ENCODE measurements at places on chromosomes 5 and 9.

GRCh38 chr9:136784249-136784996, 6.7 kb upstream of the TMEM141 start:
- H3K4me3 ChIP-seq: no peak overlapping the region
- H3K36me3 ChIP-seq: no peaks in the 10 kb centered on the region
- peak; percentile 35 for DNase-seq
- H3K27me3 ChIP-seq: peaks cover 13% of the 10 kb centered on the region

DNA sequence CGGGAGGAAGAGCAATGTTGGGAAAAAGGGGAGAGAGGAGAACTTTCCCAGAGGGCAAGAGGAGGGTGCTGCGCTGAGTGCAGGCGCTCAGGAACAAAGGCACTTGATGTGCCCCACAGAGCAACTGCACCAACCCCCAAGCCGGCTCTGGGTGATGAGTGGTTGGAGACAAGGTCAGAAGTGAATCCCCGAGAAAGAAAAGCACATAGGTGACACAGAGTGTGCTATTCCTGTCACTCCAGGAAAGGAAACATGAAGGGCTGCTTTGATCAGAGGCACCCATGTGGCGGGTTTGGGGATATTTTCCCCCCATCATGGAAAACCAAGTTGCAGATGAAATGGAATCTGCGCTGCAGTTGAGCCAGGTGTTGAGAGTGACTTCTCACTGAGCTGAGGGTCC, 20.7 kb upstream of the SLC25A48 start:
- H3K4me1 ChIP-seq: peaks cover 24% of the 10 kb centered on the region
- H3K4me3 ChIP-seq: no peak overlapping the region
- H3K27ac ChIP-seq: no peak overlapping the region
- H3K36me3 ChIP-seq: no peaks in the 10 kb centered on the region
- H3K27me3 ChIP-seq: peaks cover 2% of the 10 kb centered on the region
- DNase-seq: no peak

- no peak overlapping the region for H3K4me3 ChIP-seq
- no peak for DNase-seq
- H3K4me1 ChIP-seq: peaks cover 15% of the 10 kb centered on the region
- H3K36me3 ChIP-seq: no peaks in the 10 kb centered on the region
- H3K27me3 ChIP-seq: no peaks in the 10 kb centered on the region
These were observed 38.1 kb upstream of the SMARCA2 start for GRCh38 chr9:1977026-1977425.

GRCh38 chr5:50582699-50583098, 83.7 kb upstream of the PARP8 start:
- DNase-seq: no peak
- H3K4me3 ChIP-seq: no peak overlapping the region
- no peaks in the 10 kb centered on the region for H3K27me3 ChIP-seq
- H3K27ac ChIP-seq: no peak overlapping the region
- no peaks in the 10 kb centered on the region for H3K36me3 ChIP-seq

DNA sequence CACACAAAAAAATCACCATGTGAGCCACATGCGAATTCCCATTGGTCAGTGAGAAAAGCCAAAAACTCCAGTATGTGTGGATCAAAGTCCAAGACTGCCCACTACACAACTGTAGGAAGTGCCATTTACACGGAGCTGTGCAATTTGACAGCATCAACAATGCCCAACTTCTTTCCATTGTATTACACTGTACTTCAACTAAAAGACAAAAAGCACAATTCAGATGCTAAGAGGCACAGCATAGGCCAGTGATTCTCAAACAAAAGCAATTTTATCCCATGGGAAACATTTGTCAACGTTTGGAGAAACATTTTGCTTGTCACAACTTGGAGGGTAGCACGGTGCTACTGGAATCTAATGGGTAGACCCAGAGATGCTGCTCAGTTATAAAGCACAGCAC, 39.8 kb downstream of the IARS1 start:
- H3K27ac ChIP-seq: no peak overlapping the region
- no peaks in the 10 kb centered on the region for H3K27me3 ChIP-seq
- no peak overlapping the region for H3K4me3 ChIP-seq
- H3K36me3 ChIP-seq: peaks cover 72% of the 10 kb centered on the region
- no peaks in the 10 kb centered on the region for H3K4me1 ChIP-seq
- DNase-seq: no peak

DNA sequence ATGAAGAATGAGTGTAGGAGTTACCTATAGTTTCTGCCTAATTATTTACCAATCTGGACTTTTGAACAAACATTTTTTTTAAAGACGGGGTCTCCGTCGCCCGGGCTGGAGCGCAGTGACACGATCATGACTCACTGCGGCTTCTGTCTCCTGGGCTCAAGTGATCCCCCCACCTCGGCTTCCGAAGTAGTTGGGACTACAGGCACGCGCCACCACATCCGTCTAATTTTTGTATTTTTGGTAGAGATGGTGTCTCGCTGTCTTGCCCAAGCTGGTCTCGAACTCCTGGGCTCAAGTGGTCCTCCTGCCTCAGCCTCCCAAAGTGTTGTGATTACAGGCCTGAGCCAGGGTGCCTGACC, 1.5 kb downstream of the CTNNA1 start:
- peak overlapping the region; percentile 99 for H3K27ac ChIP-seq
- peak; percentile 14 for DNase-seq
- H3K4me3 ChIP-seq: peak overlapping the region; percentile 78
- no peaks in the 10 kb centered on the region for H3K27me3 ChIP-seq
- peaks cover 42% of the 10 kb centered on the region for H3K36me3 ChIP-seq

- no peaks in the 10 kb centered on the region for H3K36me3 ChIP-seq
- H3K4me1 ChIP-seq: no peaks in the 10 kb centered on the region
- H3K27me3 ChIP-seq: no peaks in the 10 kb centered on the region
These were observed 128.9 kb downstream of the ADAMTS12 start for GRCh38 chr5:33762859-33763258.

- H3K27me3 ChIP-seq: no peaks in the 10 kb centered on the region
- DNase-seq: no peak
- H3K4me1 ChIP-seq: no peaks in the 10 kb centered on the region
- H3K36me3 ChIP-seq: no peaks in the 10 kb centered on the region
- H3K4me3 ChIP-seq: no peak overlapping the region
- H3K27ac ChIP-seq: no peak overlapping the region
These were observed 1095.2 kb upstream of the EDIL3 start for GRCh38 chr5:85479849-85480248.

GRCh38 chr5:125227333-125228095, 481.1 kb upstream of the ZNF608 start:
- no peak overlapping the region for H3K4me3 ChIP-seq
- H3K4me1 ChIP-seq: no peaks in the 10 kb centered on the region
- no peaks in the 10 kb centered on the region for H3K27me3 ChIP-seq
- H3K27ac ChIP-seq: no peak overlapping the region
- H3K36me3 ChIP-seq: no peaks in the 10 kb centered on the region

- H3K27ac ChIP-seq: no peak overlapping the region
- no peaks in the 10 kb centered on the region for H3K4me1 ChIP-seq
- no peak overlapping the region for H3K4me3 ChIP-seq
- DNase-seq: no peak
These were observed 109.6 kb downstream of the ATP10B start for GRCh38 chr5:160742446-160742845.

GRCh38 chr5:21663082-21663481, 1190.1 kb downstream of the CDH12 start:
- no peaks in the 10 kb centered on the region for H3K36me3 ChIP-seq
- no peaks in the 10 kb centered on the region for H3K4me1 ChIP-seq
- H3K27ac ChIP-seq: no peak overlapping the region
- no peaks in the 10 kb centered on the region for H3K27me3 ChIP-seq
- no peak overlapping the region for H3K4me3 ChIP-seq

DNA sequence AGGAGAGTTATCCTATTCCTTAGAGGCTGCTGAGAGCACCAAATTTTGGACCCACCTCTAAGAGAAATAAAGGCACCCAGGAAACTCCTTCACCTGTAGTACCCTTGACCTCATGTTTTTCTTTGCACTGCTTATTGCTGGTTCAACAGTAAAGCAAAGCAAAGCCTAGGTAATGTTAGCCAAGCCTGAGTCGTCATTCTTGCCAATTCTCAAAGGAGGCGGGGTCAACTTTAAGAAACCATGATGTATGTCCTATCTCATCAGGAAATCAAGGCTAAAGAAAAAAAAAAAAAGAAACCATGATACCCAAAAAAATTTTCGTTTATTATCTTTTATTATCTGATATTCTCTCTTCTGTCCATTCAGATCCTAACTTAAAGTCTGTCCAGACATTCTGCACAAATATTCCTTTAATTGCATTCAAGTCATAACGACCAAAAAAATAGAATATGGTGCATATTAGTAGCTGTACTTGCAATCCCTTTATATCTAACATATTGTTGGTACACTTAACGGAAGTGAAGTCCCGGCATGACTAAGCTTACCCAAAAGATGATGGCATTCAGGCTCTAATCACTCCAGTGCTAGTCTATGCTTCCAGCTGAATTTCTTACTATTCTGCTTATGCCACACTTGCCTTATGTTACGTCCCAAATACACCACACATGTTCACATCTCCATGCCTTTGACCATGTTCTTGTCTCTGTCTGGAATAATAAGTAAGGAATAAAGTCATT, 1.8 kb downstream of the AUH start:
- DNase-seq: no peak
- no peak overlapping the region for H3K4me3 ChIP-seq
- no peak overlapping the region for H3K27ac ChIP-seq
- H3K4me1 ChIP-seq: peaks cover 10% of the 10 kb centered on the region
- H3K36me3 ChIP-seq: no peaks in the 10 kb centered on the region

- no peaks in the 10 kb centered on the region for H3K36me3 ChIP-seq
- peaks cover 22% of the 10 kb centered on the region for H3K4me1 ChIP-seq
- no peak overlapping the region for H3K27ac ChIP-seq
These were observed 73.3 kb downstream of the NTNG2 start for GRCh38 chr9:132235125-132235524.

GRCh38 chr5:178839319-178839704, 20.4 kb upstream of the ZNF354B start:
- H3K27ac ChIP-seq: no peak overlapping the region
- no peaks in the 10 kb centered on the region for H3K4me1 ChIP-seq
- DNase-seq: peak; percentile 36

All from muscle of leg (tissue), 16 donors.